ENCODE measurements at places on chromosomes 1 and 21.

DNA sequence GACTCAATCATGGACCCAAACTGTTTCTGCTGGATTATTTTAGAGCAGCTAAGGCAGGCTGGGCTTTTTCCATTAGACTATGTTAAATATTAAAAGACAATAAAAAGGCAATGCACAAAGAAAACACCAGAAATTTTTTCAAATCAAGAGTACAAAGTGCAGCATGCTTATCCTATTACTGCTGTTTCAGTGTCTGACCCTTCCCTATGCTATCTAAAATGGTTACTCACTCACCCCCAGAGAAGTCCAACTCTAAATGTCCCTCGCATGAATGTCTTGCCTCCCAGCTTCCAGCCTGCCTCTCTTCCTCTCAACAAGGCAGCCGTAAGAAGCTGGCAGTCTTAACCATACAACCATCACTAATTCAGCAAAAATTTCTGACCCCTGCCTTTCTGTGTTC lies 108.7 kb upstream of the SYT6 start:
- no peak for DNase-seq

DNA sequence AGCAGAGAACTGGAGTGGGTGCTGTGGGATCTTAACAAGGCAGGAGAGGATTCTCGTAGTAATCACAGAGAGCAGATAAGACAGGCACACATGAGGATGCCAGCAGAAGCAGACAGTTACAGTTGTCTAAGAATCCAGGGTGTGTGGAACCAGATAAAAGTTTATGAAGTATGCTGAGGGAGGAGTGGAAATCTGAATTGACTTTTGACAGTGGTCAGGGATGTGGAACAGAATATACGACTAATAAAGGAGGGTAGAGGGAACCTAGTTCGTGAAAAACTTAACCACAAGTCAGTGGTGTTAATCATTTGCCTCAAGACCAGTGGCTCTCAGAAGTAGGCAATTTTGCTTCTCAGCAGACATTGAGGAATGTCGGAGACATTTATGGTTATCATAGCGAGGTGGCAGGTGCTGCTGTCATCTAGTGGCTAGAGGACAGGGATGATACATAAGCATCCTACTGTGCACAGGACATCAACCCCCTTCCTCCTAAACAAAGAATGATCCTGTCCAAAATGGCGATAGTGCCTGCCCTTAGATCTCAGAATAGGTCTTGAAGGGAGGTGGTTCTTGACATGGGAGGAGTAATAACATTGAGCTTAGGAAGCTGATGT lies 3.0 kb downstream of the LRRC8D start:
- DNase-seq = no peak

GRCh38 chr21:31732597-31733550 lies 956 bp upstream of the SCAF4 start:
- no peak for DNase-seq

DNA sequence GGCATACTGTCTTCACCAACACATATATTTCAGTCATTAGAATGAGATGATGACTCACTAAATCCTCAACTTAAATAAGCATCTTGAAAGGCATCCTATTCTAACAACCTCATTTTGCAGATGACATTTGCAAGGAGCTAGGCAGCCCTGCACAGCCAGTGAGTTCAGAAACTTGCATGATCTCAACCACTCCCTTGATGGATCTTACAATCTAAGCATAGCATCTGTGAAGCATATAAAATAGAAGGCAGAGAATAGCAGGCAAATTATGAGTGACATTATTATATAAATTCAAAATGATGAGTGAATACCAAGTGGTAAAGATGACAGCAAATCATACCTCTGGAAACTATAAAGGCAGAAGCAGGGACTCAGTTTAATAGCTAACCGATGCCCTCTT lies 31.6 kb downstream of the KRTAP20-3 start:
- no peak for DNase-seq

DNA sequence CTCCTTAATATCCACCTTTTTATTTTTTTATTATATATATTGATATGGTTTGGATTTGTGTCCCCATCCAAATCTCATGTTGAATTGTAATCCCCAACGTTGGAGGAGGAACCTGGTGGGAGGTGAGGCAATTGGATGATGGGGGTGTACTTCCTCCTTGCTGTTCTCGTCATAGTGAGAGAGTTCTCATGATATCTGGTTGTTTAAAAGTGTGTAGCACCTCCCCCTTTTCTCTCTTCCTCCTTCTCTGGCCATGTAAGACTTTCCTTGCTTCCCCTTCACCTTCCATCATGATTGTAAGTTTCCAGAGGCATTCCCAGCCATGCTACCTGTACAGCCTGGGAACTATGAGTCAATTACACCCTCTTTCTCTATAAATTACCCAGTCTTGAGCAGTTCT lies 22.7 kb upstream of the CCSAP start:
- no peak for DNase-seq

DNA sequence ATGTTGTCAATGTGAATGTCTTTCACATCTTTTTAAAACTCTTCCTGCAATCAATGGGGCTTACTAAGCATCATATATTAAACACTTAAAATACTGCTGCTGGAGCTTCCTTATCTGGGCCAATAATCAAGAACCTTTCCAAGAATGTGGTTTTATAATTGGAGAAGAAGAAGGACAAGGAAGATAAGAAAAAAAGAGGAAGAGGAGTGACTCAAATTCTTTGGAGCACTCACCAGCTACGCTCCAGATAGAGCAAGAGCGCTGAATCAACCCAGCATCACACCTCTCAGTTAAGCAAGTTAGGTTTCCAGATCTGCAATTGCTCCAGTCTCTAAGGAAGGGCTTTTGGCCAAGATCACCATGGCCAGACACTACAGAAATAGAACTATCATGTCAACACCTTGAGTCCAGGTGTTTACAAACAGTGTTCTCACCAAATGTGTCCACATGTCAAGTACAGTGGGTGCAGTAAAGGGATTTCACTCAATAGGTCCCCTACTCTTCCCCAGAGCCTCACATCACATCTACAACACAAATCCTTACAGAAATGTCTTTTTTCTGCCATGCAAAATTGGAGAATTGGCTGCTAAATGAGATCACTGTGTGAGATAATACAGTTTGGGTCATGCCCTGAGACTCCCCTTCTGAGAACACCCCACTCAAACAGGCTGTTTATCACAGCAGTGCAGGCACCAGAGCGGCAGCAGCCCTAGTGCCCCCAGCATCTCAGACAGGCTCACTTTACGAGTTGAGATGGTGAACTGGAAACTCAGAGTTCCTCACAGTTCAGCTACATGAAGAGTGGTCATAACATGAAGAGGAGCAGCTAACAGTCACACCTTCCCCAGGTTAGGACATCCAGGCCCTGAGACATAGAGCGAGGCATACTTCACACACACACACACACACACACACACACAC lies 1.7 kb upstream of the SPRR2B start:
- no peak for DNase-seq

- DNase-seq = no peak
These were observed 44.2 kb downstream of the LHX4 start for GRCh38 chr1:180274221-180274620.

- no peak for DNase-seq
These were observed 23.6 kb downstream of the LAMC2 start for GRCh38 chr1:183209533-183210158.

All from mesothelial cell of epicardium (in vitro differentiated cells).